Activated CD4-positive, alpha-beta memory T cell treated with anti-CD3 and anti-CD28 coated beads for 36 hours (primary cell): ENCODE measurements at places on chromosomes 12 and 14. TPM values are rescaled to one million over a fixed set of nuclear protein-coding genes. Genes with fewer than 3 reads are reported as not detected.

The DNAJC22 gene
- not detected for total RNA-seq

The BIN2 gene
- total RNA-seq = 59.1 TPM

The LTB4R2 gene
- 9.6 TPM for total RNA-seq

DNA sequence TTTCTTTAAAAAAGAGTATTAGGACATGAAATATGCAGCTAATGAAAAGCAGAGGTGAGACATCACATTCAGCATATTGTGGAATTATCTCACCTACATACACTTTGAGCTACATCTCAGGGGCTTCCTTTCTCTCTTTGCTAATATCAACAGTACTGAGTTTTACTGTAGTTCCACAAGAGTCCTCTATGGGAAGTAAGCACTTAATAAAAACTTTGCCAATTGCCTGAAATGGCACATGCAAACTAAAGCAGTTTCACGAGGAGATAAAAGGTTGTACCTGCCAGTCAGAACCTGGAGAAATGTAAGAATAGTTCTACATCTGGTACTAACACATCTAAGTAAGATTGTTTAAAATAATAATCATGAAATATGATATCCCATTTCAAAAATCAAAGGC lies 73.5 kb upstream of the GPHB5 start:
- no peaks in the 10 kb centered on the region for H3K4me1 ChIP-seq
- no peak overlapping the region for H3K4me3 ChIP-seq
- DNase-seq = no peak
- H3K27me3 ChIP-seq = no peaks in the 10 kb centered on the region
- peaks cover 15% of the 10 kb centered on the region for H3K36me3 ChIP-seq
- H3K27ac ChIP-seq = no peak overlapping the region

- no peak for DNase-seq
- H3K4me1 ChIP-seq = peaks cover 26% of the 10 kb centered on the region
- H3K27ac ChIP-seq = no peak overlapping the region
These were observed 52.6 kb upstream of the FBRSL1 start for GRCh38 chr12:132437252-132437932.

The EFS gene
- not detected for total RNA-seq

The WNT1 gene
- not detected for total RNA-seq

DNA sequence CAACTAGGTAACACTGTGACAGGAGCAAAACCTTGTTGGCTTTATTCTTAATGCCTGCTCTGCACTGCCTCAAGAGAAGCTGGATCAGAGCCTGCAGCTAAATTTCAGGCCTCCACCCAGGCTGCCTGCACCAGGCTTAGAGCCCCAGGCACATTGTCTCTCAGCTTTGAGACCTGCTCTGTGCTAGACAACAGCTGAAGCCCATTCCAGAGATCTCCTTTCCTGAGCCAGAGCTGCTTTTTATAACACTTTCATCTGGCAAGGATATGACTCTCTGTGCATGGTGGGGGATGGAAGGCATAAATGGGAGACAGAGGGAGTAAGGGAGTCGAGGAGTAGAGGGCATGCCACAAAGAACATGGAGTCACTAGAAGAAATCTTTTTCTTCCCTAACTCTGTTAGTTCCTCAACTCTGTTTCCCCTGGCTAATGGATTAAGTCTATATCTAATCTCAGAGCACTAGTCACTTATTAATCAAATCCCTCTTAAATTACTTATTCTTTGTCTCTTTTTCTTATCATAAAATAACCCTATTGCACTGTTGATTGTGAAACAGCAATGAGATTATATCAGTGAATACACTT lies 27.1 kb upstream of the LUM start:
- no peaks in the 10 kb centered on the region for H3K4me1 ChIP-seq
- H3K4me3 ChIP-seq = no peak overlapping the region
- H3K27me3 ChIP-seq = no peaks in the 10 kb centered on the region

GRCh38 chr12:20549108-20549719 lies 145.9 kb upstream of the SLCO1C1 start:
- H3K4me3 ChIP-seq = no peak overlapping the region
- H3K36me3 ChIP-seq = no peaks in the 10 kb centered on the region

The NTN4 gene
- not detected for total RNA-seq

The FOXN3 gene
- total RNA-seq = 59.1 TPM

- peaks cover 20% of the 10 kb centered on the region for H3K4me1 ChIP-seq
- DNase-seq = no peak
- peak overlapping the region; percentile 77 for H3K4me3 ChIP-seq
- no peaks in the 10 kb centered on the region for H3K27me3 ChIP-seq
- peak overlapping the region; percentile 85 for H3K27ac ChIP-seq
- no peaks in the 10 kb centered on the region for H3K36me3 ChIP-seq
These were observed 5.3 kb upstream of the GDF11 start for GRCh38 chr12:55737581-55738122.

GRCh38 chr14:89121968-89122620 lies 294.9 kb downstream of the FOXN3 start:
- no peaks in the 10 kb centered on the region for H3K4me1 ChIP-seq
- DNase-seq = no peak
- peaks cover 8% of the 10 kb centered on the region for H3K27me3 ChIP-seq
- no peaks in the 10 kb centered on the region for H3K36me3 ChIP-seq
- H3K4me3 ChIP-seq = no peak overlapping the region
- H3K27ac ChIP-seq = no peak overlapping the region

DNA sequence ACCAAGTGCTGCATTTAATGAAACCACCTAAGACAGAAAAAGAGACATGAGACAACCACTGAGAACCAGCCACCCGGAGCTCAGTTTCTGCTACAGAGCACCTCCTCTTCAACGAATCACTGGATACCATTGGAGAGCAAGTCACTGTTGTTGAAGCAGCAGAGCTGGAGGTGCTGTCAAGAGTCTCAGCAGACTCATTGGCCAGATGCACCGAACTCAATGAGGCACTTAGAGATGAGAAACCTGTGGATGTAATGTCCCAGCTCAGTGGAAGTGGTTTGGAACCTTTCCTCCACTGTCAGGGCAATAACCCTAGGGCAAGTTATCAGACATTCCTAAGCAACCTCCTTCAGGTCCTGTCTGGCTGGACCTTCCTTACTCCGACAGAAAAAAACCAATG lies 13.1 kb downstream of the NPC2 start:
- no peak overlapping the region for H3K27ac ChIP-seq
- DNase-seq = no peak
- no peaks in the 10 kb centered on the region for H3K4me1 ChIP-seq
- no peaks in the 10 kb centered on the region for H3K27me3 ChIP-seq
- H3K4me3 ChIP-seq = no peak overlapping the region

DNA sequence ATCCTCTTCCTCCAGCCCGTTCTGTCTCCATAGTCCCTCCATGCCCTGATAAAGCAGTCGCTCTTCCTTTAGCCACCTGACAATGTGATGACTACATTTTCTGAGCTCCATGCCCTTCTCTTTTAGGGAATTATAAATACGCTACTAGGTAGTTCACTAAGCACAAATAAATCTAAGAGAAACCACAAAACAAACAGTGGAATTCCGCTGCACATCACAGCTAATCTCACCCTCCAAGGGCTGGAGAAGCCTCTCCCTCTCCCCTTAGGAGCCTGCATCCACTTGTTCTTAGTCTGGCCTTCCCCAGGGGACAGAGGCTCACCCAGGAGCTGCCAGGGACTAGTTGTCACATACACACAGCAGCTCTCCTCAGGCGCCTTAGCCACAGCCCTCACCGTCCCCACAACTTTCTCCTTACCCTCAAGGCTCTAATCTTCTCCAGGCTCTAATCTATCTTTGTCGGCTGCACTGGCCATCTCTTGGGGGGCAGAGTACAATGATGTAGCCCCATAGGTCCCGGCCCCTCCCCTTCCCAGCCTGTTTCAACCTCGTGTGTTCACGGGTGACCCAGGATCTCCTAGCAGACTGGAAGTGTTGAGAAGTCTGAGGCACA lies 55.9 kb upstream of the GPR68 start:
- no peak for DNase-seq
- peak overlapping the region; percentile 95 for H3K27ac ChIP-seq
- H3K4me1 ChIP-seq = peaks cover 55% of the 10 kb centered on the region
- no peaks in the 10 kb centered on the region for H3K27me3 ChIP-seq

- H3K4me1 ChIP-seq = no peaks in the 10 kb centered on the region
- DNase-seq = no peak
These were observed 115.6 kb downstream of the RBM19 start for GRCh38 chr12:113850309-113851056.

DNA sequence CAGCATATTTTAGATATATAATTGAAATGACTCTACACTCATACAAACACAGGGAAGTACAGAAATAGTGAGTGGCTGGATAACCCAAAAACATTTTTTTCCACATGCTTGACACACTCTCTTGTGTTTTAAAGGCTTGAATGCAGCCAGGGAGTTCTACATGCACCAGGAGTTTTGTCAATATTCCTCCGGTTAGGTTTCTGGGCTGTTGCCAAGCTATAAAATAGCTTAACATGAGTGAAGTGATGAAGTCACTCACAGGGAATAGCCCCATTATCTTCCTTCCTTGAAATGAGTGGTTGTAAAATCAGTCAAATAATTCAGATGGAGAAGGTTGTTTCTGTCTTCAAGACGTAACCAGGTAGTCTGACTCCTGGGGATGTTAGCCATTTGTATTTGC lies 582.7 kb downstream of the SLC6A15 start:
- DNase-seq = no peak
- no peaks in the 10 kb centered on the region for H3K4me1 ChIP-seq
- H3K4me3 ChIP-seq = no peak overlapping the region
- H3K36me3 ChIP-seq = no peaks in the 10 kb centered on the region
- no peaks in the 10 kb centered on the region for H3K27me3 ChIP-seq

The AKAP6 gene
- 1.8 TPM for total RNA-seq

The PPP4R4 gene
- total RNA-seq = 17.0 TPM

GRCh38 chr14:101961746-101962502 lies 2.4 kb upstream of the DYNC1H1 start:
- H3K4me3 ChIP-seq = no peak overlapping the region
- H3K4me1 ChIP-seq = peaks cover 22% of the 10 kb centered on the region
- no peak for DNase-seq
- H3K27me3 ChIP-seq = no peaks in the 10 kb centered on the region
- no peak overlapping the region for H3K27ac ChIP-seq

The ARHGEF40 gene
- 0.44 TPM for total RNA-seq

DNA sequence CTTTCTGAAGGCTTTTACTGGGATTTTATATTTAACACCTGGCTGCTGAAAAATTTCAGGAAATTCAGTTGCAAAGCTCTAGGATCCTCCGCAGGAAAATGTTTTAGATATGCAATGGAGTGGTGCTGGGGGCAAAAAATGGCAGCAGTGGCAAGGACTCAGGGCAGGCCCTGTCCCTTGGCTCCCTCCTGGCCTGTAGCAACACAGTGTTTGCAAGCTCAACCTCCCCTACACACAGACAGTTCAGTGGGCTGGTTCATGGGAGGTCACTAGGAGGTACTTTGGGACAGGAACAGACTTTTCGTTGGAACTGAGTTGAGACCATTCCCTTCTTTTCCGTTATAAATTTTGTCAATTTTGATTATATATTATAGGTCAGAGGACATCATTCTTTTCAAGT lies 270.4 kb downstream of the ADAMTS20 start:
- H3K4me3 ChIP-seq = no peak overlapping the region
- H3K4me1 ChIP-seq = no peaks in the 10 kb centered on the region
- no peaks in the 10 kb centered on the region for H3K27me3 ChIP-seq

DNA sequence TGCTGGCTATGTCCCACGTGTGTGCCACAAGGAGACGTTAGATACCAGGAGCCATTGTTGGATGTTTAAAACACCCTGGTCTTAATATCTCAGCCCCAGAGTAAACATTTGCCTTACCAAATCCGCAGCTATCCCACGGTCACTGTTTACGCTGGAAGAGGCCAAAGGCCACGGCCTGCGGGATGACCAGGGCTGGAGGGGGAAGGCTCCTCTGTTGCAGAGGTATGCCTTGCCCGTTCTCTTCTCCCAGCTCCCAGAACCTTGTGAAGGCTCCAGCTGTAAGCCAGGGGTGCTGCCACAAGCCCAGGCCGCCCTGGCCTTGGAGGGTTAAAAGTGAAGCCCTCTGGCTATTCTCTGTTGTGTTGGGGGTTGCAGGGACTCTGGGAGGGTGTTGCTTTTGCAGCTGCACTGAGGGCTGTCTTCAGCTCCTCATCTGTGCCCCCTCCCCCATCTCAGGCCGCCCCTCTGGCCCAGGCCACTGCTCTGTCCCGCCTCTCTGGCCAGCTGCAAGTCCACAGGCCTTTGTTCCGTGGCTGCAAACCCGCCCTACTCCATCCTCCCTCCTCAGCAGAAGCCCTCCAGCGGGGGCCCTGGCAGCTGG lies 2.5 kb downstream of the PLEKHG3 start:
- DNase-seq = no peak
- H3K4me1 ChIP-seq = peaks cover 70% of the 10 kb centered on the region
- peak overlapping the region; percentile 84 for H3K27ac ChIP-seq
- H3K27me3 ChIP-seq = no peaks in the 10 kb centered on the region

The DENND5B gene
- 0.17 TPM for total RNA-seq
